T-helper 1 cell (primary cell): ENCODE measurements at places on chromosomes 7 and 10.

- no peak for DNase-seq
Observed at GRCh38 chr10:131702531-131703356, 198.1 kb upstream of the PPP2R2D start.

- DNase-seq = no peak
Observed at GRCh38 chr10:34200355-34200901, 614.7 kb downstream of the PARD3 start.

GRCh38 chr7:47520406-47520805 lies 61.5 kb downstream of the TNS3 start:
- no peak for DNase-seq

GRCh38 chr10:110893559-110894179 lies 21.9 kb downstream of the PDCD4 start:
- no peak for DNase-seq

DNA sequence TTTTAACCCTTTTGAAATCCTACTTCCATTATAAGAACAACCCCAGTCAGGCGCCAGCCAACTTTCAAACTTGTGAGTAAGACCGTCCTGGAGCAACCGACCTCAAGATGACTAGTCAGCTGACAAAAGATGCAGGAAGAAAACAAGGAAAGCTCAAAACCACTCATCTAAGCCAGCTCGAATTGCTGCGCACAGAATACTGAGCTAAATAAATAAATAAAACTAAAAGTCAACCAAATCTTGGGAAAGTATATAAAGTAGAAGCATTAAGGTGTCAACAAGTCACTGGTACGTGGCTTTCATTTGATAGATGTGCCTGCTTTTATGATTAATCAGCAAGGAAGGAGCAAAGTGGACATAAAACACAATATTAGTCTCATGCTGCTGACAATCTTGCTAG lies 1269.8 kb downstream of the XPNPEP1 start:
- no peak for DNase-seq

DNA sequence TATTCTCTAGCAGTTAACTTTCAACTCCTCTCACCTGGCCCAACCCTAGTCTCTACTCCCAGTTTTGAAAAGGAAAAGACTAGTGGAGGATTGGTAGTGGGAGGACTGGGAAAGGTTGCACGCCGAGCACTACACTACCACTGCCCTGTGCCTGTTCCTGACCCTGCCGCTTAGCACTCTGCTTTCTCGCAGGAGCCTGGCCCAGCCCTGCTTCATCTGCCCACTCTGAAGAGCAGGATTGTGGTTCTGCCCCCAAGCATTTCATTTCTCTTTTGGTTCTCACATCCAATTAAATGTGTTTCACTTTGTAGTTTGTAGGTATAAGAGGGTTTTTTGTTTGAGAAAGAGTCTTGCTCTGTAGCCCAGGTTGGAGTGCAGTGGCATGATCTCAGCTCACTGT lies 31.5 kb upstream of the RBM20 start:
- DNase-seq = no peak

DNA sequence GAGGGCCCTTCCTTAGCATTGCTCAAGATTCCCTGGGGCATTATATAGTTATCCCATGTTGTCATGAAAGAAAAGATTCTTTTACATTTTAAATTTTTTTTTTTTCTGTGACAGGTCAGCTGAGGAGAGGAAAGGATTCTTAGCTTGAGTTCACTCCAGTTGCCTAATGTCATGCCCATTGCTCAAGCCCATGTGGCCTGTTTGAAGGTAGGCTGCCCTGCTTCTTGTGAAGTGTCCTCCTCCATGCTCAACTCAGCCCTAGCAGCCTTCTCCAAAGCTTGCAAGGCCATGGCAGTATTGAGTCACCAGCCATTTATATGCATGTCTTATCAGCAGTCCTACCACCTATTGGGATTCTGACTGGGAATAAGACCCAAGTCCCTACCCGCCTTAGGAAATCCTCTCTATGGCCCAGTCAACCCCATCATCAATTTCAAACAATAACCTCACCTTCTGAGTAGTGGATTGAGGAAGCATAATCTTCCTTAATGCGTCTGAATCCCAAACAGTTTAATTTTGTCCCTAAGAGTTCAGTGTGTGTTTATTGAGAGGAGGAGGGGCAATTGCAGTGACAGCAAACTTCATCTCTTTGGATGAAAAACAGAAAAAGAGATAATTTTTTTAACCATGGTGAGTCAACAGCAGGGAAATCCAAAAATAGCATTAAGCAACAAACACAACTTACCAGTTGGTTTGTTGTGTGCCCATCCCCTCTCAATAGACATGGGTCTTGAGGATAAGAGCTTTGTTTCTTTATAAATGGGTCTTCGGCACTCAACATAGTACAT lies 38.6 kb upstream of the WASL start:
- DNase-seq = no peak
